ENCODE measurements at places on chromosomes 6 and 20.

GRCh38 chr6:82118150-82118562 lies 129.4 kb downstream of the IBTK start:
- DNase-seq, result no peak

GRCh38 chr6:117306227-117306790 lies 41.0 kb downstream of the VGLL2 start:
- DNase-seq, result no peak

- no peak for DNase-seq
Measured at GRCh38 chr6:157407646-157408045, 26.7 kb downstream of the ZDHHC14 start.

DNA sequence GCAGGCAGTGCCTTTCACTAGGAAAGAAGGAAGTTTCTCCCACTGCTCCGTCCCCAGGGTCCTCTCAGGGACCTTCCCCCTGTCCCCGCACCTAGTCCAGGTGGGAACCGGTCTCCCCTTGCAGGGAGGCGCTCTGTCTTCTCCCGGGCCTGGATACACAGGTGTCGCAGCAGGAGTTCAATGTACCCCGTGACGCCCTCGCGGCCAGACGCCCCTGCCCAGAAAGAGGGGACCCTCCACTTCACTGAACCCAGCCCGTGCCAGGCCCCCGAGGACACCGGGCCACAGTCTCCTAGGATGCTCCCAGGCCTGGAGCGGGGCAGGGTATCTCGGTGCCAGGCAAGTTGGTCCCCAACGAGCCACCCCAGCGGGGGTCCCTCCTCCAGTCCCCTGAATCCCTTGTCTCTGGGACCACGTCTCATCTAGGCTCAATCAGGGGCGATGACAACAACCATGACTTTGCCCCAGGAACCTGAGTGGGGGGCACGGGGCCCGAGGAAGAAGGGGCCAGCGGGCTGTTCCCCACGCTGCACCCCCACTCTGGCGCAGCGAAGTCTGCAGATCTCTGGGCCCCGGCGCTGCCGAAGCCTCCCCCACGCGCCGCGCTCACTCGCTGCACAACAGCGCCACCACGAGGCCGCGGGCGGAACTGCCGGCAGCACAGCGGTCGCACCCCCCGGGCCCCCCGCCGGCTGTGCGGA lies 103.0 kb downstream of the EDN3 start:
- peak; percentile 75 for DNase-seq

- no peak for DNase-seq
Measured at GRCh38 chr20:63068711-63069367, 62.1 kb upstream of the BHLHE23 start.

GRCh38 chr6:135583256-135583761 lies 85.8 kb upstream of the AHI1 start:
- DNase-seq, result no peak

GRCh38 chr6:11236076-11236750 lies 3.7 kb upstream of the NEDD9 start:
- no peak for DNase-seq
